ENCODE measurements at places on chromosomes 2 and 18. TPM values are rescaled to one million over a fixed set of nuclear protein-coding genes. Genes with fewer than 3 reads are reported as not detected.

DNA sequence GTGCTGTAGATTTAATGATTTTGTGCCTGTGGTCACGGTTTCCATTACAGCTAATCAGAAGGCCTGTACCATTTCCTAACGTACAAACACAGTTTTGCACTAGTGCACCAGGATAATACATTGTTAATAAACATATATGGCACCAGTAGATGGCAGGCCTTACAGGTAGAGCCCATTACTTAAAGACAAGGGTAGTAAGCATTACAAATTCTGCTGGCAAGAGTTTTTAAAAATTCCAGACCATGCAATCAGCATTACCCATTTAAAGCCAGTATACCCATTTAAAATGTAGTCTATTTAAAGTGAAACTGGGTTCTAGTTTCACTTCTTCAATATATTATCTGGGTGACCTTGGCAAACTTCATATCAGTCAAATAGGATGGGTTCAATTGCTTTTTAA, 224.2 kb downstream of the NUP35 start:
- no peak for DNase-seq

- DNase-seq: no peak
Observed at GRCh38 chr18:6326566-6326965, 88.1 kb downstream of the L3MBTL4 start.

DNA sequence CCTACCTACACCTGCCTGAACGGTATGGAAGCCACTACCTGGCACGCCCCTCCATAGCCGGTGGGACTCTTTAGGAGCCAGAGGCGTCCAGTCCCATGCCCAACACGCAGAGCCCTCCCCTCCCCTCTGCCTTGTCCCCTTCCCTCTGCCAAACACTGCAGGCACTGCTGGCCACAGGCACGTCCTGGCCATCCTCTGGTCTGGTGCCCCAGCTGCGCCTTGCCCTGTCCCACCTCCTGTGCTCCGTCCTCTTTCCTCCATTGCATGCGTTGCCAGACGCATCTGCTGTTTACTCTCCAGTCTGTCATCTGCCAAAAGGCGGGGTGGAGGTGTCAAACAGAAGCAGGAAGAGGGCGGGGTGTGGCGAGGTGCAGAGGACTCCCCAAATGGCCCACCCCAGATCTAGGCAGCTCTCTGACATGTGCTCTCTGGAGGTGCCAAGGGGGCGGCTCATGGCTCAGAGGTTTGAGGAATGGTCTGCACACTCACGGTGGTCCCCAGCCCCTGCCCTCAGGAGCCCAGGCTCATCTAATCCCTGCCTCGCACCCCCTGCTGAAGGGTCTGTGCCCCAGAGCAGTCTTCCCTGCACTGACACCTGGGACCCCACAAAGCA, 45.1 kb downstream of the HS6ST1 start:
- DNase-seq: no peak

DNA sequence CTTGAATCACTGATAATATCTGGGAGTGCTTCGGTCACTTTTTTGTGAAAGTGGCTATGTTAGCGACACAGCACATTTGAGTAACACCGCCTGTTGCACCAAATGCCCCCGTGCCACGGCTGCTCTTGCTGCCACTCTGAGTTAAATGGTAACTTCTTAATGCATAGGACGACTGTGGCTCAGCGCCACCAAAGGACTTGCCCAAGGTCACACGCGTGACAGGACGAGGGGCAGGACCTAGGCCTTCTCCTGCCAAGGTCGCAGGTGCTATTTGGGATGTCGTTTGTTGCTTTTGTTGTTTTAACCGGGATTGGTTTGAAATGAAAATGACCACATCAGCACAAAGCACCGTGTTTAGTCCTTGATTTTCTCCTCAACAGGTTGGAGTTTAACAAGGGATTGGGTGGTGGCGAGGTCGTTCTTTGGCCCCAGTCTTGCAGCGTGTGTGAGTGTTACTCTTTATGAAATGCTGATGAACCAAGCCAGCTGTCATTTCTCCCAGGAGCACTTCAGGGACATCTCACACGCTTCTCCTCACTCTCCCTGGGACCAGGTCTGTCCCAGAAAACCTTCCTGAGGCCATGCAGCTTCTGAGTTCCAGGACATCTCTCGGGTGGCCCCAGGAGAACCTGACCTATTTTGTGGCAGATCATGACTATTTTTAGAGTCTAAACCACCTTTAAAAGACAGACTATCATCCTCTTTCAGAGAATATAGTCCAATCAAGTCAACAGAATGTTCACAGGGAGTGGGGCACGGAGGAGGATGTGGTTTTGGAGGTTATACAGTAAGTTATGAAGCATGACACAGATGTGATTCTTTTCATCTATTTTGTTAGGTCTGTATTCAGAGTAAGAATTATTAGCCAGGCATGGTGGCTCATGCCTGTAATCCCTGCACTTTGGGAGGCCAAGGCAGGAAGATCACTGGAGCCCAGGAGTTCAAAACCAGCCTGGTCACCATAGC, 49.9 kb downstream of the MTCL1 start:
- no peak for DNase-seq

- DNase-seq: no peak
Observed at GRCh38 chr2:241901500-241902351, 32.2 kb downstream of the RTP5 start.

GRCh38 chr2:205994344-205994743, 91.6 kb downstream of the INO80D start:
- DNase-seq: no peak

- DNase-seq: no peak
Observed at GRCh38 chr2:216860426-216861137, 718 bp upstream of the TNP1 start.

GRCh38 chr2:203709416-203710040, 3.1 kb downstream of the CD28 start:
- DNase-seq: no peak

DNA sequence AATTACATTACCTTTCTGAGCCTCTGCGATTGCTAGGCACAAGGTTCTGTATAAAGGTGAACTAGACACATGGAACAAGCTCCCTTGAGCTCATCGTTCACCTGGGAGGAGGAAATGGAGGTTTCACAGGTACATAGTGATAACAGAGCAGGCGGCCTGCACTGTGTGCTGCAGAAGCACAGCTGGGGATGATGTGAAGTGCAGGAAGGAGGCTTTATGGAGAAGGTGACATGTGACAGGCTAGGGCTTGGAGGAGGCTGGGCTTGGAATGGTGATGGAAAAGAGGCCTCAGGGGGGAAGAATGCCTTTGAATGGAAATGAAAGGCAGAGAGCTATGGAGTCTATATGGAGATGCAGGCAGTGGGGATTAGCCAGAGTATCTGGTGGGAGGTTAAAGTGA, 22.9 kb downstream of the MARCHF4 start:
- DNase-seq: no peak

GRCh38 chr18:74420481-74420880, 36.6 kb downstream of the DIPK1C start:
- no peak for DNase-seq

DNA sequence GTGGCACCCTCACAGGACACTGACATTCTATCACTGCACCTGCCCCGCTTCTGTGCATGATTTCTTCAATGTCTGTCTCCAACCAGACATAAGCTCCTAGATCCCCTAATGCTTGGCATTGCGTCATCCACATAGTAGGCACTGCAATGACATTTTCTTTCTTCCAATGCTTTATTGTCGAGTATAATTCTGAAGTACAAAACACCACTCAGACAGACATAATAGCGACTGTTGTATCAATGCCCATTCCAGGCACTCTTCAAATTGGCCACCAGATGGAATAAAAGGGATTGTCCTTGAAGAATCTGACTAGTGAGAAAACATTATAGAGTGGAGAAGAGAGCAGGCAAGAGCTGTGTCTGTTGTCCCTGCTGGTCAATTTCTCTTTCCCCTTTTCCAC, 89.0 kb downstream of the LPIN1 start:
- DNase-seq: no peak

DNA sequence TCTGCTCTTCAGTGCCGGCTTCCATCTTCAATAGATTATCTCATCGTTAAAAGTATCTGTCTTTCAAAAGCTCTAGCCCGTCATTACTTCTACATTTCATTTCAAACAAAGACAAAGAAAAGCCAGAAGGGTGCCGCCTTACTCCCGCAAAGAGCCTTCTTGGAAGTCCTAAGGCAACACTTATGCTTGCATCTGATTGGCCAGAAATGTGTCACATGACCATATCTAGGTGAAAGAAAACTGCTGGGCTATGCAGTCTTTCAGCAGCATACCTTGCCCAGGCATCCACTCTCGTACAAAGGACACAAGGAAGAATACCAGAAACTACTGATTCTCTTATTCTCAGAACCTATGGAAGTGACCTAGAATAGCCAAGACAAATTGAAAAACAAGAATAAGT, 217.1 kb upstream of the SLC35G4 start:
- no peak for DNase-seq

DNA sequence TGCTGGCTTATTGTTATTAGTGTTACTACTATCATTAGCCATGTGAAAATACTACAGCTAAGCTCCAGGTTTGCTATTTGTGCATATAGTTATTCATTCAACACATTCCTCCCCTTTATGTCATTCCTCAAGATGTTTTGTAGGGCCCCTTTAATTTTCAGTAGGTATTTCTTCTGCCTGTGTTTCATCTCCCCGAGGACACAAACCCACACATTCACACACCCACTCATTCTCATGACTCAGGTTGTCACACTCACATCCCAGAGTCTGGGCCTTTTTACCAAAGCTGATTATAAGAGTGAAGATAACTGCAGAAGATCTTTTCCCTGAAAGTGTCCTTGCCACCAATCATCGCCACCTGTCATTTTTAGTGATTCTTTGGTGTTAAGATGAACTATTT, 68.6 kb upstream of the SPOPL start:
- DNase-seq: no peak

- DNase-seq: no peak
Observed at GRCh38 chr2:136664713-136665405, 100.5 kb upstream of the THSD7B start.

GRCh38 chr18:2502880-2503279, 68.4 kb downstream of the METTL4 start:
- DNase-seq: no peak

GRCh38 chr2:26988058-26988860, 17.8 kb downstream of the MAPRE3 start:
- no peak for DNase-seq

DNA sequence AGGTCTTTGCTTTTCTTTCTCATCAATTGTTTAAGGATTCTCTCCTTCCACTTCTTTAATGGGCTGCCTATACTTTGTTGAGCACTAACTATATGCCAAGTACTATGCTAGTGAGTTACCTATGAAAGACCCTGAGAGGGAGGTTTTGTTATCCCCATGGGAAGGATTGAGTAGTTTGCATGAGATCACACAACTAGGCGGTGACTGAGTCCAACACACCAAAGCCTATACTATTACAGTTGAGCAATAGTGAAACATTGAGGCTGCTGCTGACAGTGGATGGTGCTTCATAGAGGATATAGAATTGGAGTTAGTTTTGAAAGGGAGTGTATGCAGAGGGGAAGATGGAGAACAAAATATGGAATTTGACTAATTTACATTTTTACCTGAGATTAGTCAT, 15.8 kb downstream of the NABP1 start:
- no peak for DNase-seq

- DNase-seq: peak; percentile 85
Observed at GRCh38 chr2:237500681-237501424, 13.8 kb downstream of the MLPH start.

DNA sequence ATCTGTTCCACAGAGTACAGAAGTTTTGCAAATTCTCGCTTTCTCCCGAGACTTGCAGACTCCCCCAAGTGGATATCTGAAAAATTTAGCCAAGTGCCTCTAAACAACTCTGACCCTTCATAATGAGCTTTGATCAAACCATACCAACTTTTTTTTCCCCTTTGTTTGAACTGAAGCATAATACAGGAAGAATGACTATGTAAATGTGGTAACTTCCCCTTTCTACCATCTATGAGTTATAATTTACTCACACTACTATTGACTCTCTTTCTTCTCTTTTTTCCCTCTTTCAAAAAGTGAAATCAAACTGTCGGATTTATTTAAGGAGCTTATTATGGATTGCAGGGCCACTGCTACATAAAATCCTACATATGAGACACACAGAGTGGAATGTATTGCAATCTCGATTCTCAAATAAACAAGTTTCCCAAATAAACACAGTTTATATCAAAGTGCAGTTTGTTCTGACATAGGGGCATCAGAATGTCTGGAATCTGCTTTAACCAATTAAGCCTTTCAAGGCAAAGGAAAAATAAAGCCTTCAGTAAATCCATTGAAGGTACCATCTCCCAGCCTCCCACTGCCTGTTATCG, 1.4 kb upstream of the ZNF804A start:
- no peak for DNase-seq

- no peak for DNase-seq
Observed at GRCh38 chr18:69282371-69282770, 118.3 kb upstream of the DOK6 start.

DNA sequence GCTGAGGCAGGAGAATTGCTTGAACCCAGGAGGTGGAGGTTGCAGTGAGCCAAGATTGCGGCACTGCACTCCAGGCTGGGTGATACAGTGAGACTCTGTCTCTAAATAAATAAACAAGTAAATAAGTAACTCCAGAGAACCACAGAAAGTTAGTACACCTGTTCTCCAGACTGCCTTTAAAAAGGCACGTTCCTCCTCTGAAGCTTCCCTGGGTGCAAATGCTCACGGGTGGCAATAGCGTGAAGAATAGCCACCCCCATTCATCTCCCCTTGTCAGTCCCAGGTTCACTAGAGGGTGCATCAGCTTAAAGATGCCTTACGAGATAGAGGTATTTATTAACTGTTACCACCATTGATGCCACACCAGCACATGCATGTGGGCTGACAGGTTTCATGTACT, 64.3 kb upstream of the RTN4 start:
- no peak for DNase-seq

GRCh38 chr2:61949714-61950560, 44.5 kb downstream of the COMMD1 start:
- DNase-seq: peak; percentile 71

GRCh38 chr2:112254466-112255240, at the start of gene ZC3H8:
ZC3H8 (minus strand) TSS chr2:112255042; CDS start chr2:112254981, 61 bp downstream.
- DNase-seq: peak; percentile 83

- DNase-seq: no peak
Observed at GRCh38 chr2:53729143-53729762, 38.4 kb upstream of the CHAC2 start.

MC4R gene
- not detected for total RNA-seq

CDK15 gene
- total RNA-seq: not detected

RBM44 gene
- 0.38 TPM for total RNA-seq

HRH4 gene
- total RNA-seq: not detected

RPL31 gene
- 843 TPM for total RNA-seq

CYRIA gene
- total RNA-seq: 30.6 TPM

ZNF396 gene
- total RNA-seq: 0.51 TPM

WDR43 gene
- total RNA-seq: 35.9 TPM

SDC1 gene
- total RNA-seq: 2.6 TPM

MC5R gene
- total RNA-seq: not detected

TBR1 gene
- under 0.01 TPM for total RNA-seq

CYTIP gene
- total RNA-seq: not detected

PSMA8 gene
- not detected for total RNA-seq

CRYGD gene
- not detected for total RNA-seq

Data from dermis microvascular lymphatic vessel endothelial cell (primary cell).